Activated CD4-positive, alpha-beta T cell treated with anti-CD3 and anti-CD28 coated beads, Interleukin-10, Interleukin-2, amounts not matched to agents 100 ng/mL and 50 ng/mL, durations not matched to agents 16 hours and 8 hours (primary cell): ENCODE measurements at places on chromosomes 5 and 9.

DNA sequence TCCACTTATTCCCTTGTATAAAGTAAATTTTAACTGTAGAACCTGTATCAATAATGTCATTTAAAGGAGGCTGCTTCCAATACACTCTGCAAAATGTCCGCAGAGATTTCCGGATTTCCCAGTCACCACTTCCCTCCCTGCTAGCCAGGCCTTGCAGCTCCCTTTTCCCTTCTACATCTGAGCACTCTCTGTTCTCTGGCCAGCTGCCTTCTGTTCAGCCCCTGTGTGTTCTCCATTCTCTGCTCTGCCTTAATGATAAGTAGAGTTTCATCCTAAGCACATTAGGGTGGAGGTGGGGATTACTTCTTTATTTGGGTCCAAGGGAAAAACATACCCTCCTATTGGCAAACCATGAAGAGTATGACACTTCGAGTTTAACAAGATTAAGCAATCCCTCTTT lies 719.6 kb upstream of the WWC1 start:
- DNase-seq, result no peak

GRCh38 chr5:74072646-74073045 lies 446.6 kb downstream of the ARHGEF28 start:
- DNase-seq, result no peak

DNA sequence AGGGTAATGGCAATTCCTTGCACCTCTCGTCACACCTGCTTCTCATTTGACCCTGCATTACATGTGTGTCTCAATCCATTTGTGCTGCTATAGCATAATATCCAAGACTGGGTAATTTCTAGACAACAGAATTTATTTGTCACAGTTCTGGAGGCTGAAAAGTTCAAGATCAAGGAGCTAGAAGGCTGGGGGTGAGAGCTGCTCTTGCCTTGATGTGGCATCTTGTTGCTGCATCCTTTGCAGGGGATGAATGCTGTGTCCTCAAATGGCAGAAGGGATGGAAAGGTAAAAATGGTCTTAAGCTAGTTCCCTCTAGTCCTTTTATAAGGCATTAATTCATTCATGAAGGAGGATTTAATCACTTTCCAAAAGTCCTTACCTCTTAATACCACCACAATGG lies 323.7 kb upstream of the RPS23 start:
- no peak for DNase-seq

- DNase-seq, result peak; percentile 26
Observed at GRCh38 chr5:32645246-32645645, 59.9 kb downstream of the SUB1 start.

- no peak for DNase-seq
Observed at GRCh38 chr9:123696476-123696875, 233.4 kb downstream of the DENND1A start.

- no peak for DNase-seq
Observed at GRCh38 chr9:21744841-21745240, 57.6 kb upstream of the MTAP start.

- no peak for DNase-seq
Observed at GRCh38 chr9:18542837-18543405, 69.0 kb downstream of the ADAMTSL1 start.

- DNase-seq, result peak; percentile 37
Observed at GRCh38 chr9:76423216-76424177, 29.3 kb upstream of the RFK start.

- DNase-seq, result no peak
Observed at GRCh38 chr9:108766626-108767161, 89.1 kb downstream of the ACTL7B start.

- no peak for DNase-seq
Observed at GRCh38 chr9:124487260-124488182, 19.7 kb downstream of the NR5A1 start.

- no peak for DNase-seq
Observed at GRCh38 chr9:124163760-124164255, 93.9 kb upstream of the NEK6 start.

DNA sequence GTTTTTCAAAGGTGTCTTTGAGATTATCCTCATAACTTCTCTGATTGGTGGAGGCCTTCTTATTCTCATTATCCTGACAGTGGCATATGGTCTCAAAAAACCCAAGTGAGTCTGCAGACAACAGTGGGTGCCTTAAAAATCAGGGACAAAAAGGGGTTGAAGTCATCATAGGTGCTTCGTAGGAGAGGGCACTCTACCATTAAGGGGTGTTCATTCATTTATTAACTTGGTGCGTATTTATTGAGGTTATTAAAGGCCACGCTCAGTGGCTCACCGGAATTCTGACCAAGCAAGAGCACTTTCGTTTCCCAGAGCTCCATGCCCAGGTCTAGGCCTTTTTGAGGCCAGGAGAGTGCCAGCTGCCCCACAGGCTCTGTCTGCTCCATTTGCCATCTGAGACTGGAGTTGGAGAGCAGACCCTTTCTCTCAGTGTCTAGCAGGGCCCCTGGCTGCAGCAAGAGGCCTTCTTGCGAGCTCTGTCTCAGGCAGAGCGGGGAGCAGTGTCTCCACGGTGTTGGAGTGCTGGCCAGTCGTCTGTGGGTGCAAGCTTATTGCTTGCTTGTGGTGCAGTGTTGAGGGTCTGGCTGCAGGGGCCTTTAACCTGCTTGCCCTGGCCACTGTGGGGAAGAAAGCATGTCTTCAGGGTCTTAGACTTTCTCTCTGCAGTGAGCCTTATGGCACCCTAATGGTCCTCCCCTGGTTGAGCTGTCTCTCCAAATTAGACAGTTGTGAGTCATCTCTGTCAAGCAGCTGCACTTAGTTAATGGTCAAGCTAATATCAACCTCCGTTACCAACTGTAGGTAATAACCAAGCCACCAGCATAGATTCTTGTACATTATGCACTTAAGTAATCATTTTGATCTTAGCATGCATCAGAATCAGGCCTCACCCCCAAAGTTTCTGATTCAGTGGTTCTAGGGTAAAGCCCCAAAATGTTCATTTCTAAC lies 62.6 kb downstream of the IL31RA start:
- DNase-seq, result no peak
